ENCODE measurements at places on chromosomes 4 and X. TPM values are rescaled to one million over a fixed set of nuclear protein-coding genes. Genes with fewer than 3 reads are reported as not detected.

DNA sequence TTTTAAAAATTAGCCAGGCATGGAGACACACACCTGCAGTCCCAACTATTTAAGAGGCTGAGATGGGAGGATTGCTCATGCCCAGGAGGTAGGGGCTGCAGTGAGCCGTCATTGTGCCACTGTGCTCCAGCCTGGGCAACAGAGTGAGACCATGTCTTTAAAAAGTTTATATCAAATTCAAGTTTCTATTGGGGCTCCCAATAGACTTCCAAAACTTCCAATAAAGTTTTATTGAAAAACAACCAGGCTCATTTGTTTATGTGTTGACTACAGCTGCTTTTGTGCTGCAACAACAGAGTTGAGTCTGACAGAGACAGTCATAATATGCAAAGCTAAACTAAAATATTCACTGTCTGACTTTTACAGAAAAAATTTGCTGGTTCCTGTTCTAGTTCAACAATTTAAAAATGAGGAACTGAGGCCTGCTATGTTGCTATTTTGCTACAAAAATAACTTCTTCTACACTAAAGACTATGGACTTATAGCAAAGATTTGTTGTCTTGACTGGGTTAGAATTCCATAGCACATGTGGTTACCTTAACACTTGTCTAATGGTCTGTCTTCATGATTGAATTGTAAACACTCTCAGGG is 63.3 kb upstream of the RELL1 start:
- DNase-seq, result no peak

- DNase-seq, result peak; percentile 75
These were observed 28.1 kb downstream of the SLC25A43 start for GRCh38 chrX:119427024-119427794.

- peak; percentile 58 for DNase-seq
These were observed 104.4 kb downstream of the UCHL1 start for GRCh38 chr4:41360921-41361793.

DNA sequence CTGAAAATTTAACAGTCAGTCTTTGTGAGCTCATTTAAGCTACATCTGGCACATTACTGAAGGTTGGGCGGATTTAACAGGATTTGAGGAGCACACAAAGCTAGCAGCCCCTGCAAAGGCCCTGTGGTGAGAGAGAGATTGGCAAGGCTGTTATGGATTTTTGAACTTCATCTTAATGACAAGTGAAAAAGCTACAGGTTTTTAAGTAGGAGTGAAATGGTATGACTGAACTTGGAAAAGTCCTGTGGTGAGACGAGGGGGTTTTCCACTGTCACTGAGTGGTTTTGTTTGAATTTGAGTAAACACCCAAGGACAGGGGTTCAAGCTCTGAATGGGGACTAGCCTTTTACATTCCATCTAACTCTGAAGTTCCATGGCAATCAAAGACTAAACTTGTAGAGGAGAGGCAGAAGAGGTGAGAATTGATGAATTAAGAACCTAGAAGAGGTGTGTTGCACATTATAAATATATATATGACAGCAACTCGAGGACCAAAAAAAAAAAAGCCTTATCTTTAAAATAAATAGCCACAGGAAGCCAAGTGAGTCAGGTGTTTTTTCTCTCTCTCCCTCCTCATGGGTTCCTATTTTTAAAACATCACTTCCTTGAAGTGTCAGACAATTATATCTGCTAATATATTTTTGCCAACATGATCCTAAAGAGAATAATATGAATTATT is 47.8 kb upstream of the CLNK start:
- no peak for DNase-seq

The CLNK gene
- total RNA-seq, result 4.1 TPM

The RAB40AL gene
- 5.9 TPM for total RNA-seq

The TMLHE gene
- 31.1 TPM for total RNA-seq

Measured in Peyer's patch (tissue), 4 donors.